Heart right ventricle (tissue), 16 donors: ENCODE measurements at places on chromosomes 4 and X. TPM values are rescaled to one million over a fixed set of nuclear protein-coding genes. Genes with fewer than 3 reads are reported as not detected.

Gene UTP14A
- 6.7 TPM for polyA plus RNA-seq

Gene FAM156A
- 11.9 TPM for polyA plus RNA-seq

- H3K4me3 ChIP-seq, result peak overlapping the region; percentile 94
- peak; percentile 43 for DNase-seq
- peak overlapping the region; percentile 84 for H3K27ac ChIP-seq
- no peaks in the 10 kb centered on the region for H3K27me3 ChIP-seq
Observed at GRCh38 chr4:2261110-2261852, 628 bp downstream of the MXD4 start.

Gene AVPR2
- 6.6 TPM for polyA plus RNA-seq

Gene BTK
- 1.2 TPM for polyA plus RNA-seq

- H3K4me3 ChIP-seq, result no peak overlapping the region
- no peaks in the 10 kb centered on the region for H3K36me3 ChIP-seq
- H3K4me1 ChIP-seq, result no peaks in the 10 kb centered on the region
- H3K27ac ChIP-seq, result no peak overlapping the region
- DNase-seq, result no peak
Observed at GRCh38 chrX:105495376-105495775, 274.9 kb upstream of the TEX13A start.
